ENCODE measurements at places on chromosomes 4 and X.

DNA sequence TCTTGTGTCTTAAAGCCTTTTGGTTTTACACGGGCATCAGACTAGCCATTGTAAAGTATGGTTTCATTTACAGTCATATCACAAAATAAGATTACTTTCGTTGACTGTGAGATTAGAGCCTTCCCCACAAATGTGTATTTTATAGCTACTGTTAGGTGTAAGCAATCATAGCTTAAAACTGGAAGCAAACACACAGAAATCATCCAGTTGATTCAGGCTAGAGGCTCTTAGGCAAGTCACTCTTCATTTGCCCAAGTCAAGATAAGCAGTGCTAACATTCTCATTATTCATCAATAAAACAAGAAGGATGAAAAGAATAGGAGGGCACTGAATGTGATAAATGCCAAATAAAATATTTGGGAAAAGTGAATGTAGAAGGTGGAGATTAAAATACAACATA is 448.7 kb upstream of the FAM241A start:
- no peak for DNase-seq

- DNase-seq = no peak
These were observed 52.2 kb downstream of the APOO start for GRCh38 chrX:23855569-23855968.

DNA sequence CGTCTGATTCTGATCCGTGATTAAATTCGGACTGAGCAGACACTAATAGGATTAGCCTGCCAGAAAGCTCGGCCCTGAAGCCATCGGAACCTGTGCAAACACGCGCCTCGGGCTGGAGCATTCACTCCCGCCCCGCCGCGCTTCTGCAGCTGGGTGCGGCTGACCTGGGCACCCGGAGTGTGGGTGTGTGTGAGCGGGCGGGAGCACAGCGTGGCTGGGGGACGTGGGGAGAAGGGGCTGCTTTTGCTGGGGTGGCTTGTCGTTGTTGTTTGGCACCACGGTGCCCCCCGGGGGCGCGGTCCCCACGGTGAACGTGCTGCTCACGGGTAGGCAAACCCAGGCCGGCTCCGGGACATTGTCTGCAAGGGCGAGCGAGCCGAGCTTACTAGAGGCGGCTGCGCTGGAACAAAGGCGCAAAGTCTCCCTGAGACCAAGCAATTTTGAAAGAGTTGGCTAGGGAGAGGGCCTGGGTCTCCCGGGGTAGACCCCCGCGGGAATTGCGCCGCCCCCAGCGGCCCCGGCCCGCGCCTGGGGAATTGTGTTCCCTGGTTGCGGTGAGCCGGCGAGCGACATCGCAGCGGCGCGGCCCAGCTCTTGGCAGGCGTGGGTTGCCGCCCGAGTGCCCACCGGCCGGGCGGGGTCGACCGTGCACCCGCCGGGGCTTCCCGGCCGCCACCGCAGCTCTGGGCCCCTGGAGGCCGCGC is 1.4 kb downstream of the MAMLD1 start:
- no peak for DNase-seq

DNA sequence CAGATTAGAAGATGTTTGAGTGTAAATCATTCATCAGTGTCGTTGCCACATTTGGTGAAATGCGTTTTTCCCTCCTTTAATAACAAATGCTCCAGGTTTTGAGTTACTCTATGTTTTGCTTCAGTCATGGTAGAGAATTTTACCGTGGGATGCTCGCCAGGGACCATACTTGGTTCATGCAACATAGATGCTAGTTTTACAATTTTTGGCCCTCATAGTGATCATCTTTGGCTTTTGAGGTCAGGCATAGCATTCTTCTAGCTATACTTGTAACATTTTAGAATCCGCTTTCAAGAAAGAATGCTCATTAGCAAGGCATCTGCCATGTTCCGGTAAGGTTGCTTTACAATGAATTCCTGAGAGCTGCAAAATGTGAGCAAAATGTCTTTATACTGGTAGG is 147.2 kb downstream of the SPCS3 start:
- DNase-seq = no peak

DNA sequence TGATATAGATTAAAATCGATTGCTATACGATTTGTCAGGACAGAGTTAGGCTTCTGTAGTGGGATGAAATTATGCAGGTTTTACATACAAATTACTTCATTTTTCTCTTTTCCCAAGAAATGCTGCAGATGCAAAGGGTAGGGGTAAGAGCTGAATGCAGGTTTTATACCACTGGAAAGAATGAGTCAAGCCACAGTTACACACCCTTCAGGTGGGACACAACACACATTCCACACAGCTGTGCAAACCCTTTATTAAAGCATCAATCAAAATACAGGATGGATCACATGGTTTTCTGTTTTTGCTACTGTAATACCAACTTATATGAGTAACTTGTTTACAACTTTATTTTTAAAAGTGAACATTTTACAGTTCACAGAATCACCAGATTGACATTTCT is 39.8 kb downstream of the MFAP3L start:
- DNase-seq = no peak

GRCh38 chr4:147286846-147287587 is 193.9 kb upstream of the EDNRA start:
- no peak for DNase-seq

DNA sequence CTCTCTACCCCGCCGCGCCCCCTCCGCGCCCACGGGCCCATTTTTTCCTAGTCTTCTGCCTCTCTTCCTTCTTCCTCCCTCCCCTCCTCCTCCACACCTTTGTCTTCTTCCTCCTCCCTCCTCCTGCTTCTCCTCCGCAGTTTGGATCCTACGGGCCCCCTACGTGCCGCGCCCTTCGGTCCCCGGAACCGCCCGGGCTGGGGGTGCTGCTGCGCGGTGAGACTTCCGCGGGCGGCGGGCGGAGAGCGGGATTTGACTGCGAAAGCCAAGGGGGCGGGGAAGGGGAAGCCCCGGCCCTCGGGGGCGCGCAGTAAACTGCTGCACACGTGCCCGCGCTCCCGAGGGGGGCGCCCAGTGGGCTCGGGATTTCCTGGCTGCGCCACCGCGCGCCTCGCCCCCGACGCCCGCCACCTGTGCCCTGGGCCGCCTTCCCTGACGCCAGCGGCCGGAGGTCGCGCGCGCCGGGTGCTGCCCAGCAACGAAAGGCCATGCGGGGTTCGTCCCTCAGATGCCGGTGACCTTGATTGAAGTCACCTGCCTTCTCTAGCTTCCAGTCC is 3.3 kb upstream of the NKX3-2 start:
- no peak for DNase-seq

DNA sequence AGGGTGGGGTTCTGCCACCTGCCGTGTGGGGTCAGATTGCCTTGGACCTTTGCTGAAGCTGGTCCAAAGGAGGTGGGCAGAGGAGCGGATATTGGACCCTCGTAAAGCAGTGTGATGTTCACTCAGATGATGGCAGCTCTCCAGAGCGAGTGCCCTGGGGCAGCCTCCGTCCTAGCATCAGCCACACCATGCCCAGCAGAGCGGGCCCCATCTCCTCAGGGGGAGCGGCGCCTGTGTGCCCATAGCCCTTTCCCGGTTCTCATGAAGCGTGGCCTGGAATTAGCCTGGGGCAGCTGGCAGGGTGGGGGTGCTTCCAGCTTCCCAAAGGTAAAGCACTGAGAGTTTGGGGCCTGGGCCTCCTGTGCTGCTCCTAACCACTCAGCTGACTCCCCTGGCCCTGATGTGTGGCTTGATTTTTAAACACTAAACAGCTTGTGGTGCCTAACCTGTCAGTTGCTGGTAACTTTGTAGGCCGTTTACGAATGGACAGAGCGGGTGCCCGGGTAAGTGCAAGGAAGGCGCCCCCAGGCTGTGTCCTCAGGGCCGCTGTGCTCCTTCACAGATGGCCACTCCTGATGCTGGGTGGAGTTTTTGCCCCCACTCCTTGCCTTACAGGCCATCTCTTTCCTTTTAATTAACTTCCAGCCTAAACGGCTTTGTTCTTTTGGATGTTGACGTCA is 36.0 kb downstream of the NOP14 start:
- no peak for DNase-seq

- DNase-seq = no peak
These were observed 518.9 kb upstream of the INTU start for GRCh38 chr4:127113844-127114362.

DNA sequence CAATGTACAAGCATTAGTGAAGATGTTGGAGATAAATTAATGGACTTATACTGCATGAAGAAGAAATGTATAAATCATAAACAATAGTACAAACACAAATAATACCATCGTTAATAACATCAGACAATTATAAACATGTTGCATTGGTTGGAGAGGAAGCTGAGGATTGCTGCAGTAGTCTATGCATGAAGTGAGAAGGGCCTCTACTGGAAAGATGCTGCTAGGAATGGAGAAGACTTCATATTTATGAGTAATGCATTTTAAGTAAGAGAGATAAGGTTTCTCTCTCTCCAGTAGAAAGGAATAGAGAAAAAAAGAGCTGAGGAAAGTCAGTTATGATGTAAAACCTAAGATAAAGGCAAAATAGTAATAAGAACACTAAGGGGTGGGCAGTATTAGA is 247.8 kb downstream of the GRID2 start:
- DNase-seq = no peak

All from effector CD4-positive, alpha-beta T cell (primary cell).